ENCODE measurements at places on chromosomes 12 and 14.

GRCh38 chr14:101851736-101852405 lies 90.4 kb downstream of the PPP2R5C start:
- DNase-seq: no peak

- no peak for DNase-seq
These were observed 129.8 kb upstream of the CPM start for GRCh38 chr12:69062621-69063237.

GRCh38 chr14:78245238-78245637 lies 75.1 kb downstream of the NRXN3 start:
- DNase-seq: no peak

GRCh38 chr12:121822393-121823100 lies 18.7 kb downstream of the SETD1B start:
- no peak for DNase-seq

DNA sequence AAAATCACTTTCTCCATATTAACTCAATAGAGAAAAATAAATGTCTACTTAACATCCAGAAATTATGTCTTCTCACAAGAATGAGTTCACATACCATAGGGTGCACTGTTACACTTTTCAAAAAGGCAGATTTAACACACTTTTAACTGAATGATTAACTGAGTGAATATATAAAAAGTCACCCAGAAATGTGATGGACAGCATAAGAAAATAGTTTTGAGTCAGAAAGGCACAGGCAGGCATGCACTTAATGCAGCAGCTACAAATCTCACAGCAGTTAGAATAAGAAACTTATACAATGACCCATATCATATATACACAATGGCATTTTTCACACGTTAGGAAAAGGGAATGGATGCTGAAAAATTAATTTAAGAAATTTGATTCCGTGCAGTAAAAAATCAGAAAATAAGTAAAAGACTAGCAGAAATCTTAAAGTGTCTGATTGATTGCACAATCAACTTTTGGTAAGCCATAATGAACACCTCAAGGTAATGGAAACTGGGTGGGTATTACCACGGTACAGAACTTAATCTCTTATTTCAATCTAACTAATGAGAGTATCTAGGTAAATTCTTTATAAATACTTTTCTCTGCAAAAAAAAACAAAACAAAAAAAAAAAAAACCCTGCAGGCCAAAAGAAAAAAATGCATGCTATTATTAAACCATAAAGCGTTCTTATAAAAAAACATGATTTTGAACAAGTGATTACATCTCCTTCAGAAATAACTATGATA lies 3.5 kb downstream of the MED13L start:
- DNase-seq: no peak

DNA sequence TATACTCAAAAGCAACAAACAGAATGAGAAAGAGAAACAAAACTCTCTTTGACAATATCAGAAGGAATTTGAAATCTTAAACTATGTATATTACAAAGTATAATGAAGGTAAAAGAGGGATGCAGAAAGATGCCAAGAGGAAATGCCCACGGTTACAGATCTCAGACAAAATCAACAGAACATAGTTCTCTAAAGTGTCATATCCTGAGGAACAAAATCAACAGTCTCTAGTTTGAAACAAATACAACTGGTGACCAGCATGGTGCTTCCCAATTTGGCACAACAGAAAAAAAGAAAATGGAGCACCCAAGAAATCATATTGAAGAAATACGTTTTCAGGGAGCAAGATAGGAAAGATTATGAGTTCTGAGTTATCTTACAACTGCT lies 116.5 kb downstream of the METTL25 start:
- DNase-seq: no peak

All from stromal cell of bone marrow (primary cell).